ENCODE measurements at places on chromosomes 5 and 9. TPM values are rescaled to one million over a fixed set of nuclear protein-coding genes. Genes with fewer than 3 reads are reported as not detected.

GRCh38 chr5:72955143-72955767 lies 586 bp upstream of the FCHO2 start:
- no peak for DNase-seq

DNA sequence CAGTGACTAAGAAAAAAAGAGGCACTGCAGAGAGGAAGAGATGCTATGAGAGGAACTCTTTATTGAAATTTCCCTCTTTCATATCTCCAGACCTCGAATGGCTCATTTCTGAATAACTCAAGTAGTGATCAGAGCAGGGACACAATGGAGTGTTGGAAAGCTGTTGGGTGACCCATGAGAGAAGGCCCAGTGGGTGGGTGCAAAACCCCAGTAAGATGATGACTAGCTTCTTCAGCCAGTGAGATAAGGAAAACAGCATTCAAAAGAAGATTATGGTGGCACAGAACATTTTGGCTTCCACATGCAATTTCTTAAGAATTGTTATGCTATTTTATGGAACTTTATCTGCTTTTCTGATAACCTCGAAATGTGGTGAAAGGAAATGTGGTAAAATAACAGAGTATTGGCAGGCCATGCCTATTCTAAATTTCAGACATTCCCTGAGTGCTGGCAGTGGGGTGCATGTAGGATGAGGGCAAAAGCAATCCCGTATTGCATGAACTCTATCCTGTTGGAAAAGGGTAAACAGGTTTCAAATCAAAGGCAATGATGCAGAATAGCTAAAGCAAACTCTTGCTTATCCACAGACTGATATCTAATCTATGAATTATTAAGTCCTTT lies 128.0 kb upstream of the KLF9 start:
- DNase-seq, result no peak

GRCh38 chr5:93431250-93431649 lies 149.8 kb downstream of the NR2F1-AS1 start:
- no peak for DNase-seq

Gene FBXL7
- total RNA-seq, result 17.8 TPM

DNA sequence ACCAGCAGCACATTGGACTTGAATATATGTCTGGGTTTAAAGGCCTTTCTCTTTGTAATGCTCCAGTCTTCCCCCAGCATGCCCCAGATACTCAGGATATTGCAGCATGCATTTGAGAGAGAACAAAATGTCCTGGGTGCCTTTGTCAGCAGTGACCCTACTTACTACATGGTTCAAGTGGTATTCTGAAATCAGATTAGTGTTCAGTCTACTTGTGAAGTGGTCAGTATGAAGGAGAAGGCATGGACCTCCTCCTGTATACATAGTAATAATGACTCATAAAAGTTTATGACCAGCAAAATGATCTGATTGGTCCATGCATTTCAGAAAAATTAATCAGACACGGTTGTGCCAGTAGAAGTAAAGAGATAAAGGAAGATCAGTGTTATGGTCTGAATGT lies 25.4 kb downstream of the GPR21 start:
- DNase-seq, result no peak

Gene DDX4
- not detected for total RNA-seq

DNA sequence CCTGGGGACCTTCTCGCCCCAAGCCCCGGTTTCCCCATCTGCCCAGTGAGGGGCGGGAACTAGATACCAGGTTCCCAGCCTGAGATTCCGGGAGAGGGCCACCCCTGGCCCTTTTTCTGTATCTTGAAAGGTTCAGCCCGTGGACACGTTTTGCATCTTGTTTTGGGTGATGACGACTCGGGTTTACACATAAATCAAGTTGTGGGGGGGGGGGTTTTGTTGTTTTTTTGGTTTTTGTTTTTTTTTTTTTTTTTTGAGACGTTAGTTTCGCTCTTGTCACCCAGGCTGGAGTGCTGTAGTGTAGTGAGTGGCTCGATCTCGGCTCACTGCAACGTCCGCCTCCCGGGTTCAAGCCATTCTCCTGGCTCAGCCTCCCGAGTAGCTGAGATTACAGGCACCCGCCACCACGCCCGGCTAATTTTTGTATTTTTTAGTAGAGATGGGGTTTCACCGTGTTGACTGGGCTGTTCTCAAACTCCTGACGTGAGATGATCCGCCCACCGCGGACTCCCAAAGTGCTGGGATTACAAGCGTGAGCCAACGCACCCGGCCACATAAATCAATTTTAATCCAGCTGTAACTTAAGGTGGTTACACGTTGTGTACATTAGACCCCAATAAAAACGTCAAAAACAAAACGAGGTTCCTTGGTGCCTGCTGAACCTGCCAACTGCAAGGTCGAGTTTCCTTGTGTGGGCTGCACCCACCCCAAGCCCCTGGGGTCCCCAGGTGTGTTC lies 1.1 kb upstream of the BRD3 start:
- DNase-seq, result no peak

Data from H1 (cell line).